ENCODE measurements at places on chromosomes 3 and 15.

GRCh38 chr3:42020684-42021307 is 58.9 kb upstream of the ULK4 start:
- peak; percentile 74 for DNase-seq

DNA sequence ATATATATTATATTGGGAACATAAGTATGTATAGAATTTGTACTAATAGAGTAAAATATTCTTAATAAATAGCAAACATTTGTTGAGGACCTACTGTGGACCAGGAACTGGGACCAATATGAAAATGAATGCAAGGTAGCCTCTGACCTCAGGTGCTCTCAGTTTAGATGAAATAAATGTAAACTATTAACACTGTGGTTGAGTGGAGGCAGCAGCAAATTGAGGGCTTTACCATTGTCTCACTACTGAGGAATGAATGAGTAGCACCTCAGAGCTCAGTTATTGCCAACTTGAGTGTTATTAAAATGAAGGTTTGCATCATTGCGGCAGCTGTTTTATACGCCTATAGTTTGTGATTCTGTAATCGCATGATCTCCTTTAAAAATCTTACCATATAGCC is 90.9 kb upstream of the CGNL1 start:
- DNase-seq, result no peak

DNA sequence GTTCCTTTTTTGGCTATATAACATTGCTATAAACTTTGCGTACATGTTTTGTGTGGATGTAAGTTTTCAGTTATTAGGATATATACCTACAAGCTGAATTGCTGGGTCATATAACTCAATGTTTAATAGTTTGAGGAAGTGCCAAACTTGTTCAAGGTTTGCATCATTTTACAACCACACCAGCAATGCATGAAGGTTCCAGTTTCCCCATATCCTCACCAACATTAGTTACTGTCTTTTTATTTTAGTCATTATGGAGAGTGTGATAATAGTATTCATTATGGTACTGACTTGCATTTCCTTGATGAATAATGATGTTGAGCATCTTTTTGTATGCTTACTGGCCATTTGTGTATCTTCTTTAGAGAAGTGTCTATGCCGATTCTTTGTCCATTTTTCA is 112.3 kb downstream of the NR1I2 start:
- DNase-seq, result no peak

DNA sequence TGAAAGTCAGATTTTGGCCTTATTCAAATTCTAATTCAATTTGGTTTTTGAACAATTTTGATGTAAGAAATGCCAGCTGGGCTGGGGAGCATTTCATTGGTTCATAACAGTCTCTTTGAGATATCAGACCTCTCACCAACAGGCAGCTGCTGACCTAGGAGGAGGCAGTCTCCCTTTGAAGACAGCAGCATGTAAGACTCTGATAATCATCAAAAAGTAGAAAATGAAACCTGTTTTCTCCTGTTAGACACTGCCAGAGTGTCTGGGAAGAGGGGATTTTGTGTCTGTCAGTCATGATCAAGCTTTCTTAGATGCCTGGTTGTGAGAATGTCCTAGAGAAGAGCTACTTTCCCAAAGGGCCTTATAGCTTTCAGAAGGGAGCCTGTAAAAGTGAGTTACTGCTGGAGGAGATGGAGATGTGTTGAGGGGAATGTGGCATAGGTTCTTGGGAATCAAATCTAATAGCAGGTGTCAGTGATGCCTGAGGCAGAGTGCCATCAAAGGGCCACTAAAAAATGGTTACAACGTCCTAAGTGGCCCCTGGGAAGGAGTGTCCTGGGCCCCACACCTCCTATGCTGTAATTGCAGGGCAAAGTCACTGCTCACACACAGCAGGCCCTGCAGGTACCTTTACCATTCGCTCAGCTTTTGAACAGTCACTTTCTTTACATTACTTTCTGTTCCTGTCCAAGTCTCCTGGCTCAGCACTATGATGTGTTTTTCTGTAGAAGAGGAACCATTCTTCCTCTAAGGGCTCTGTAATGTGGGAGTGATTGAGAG is 43.1 kb downstream of the FSTL1 start:
- no peak for DNase-seq

DNA sequence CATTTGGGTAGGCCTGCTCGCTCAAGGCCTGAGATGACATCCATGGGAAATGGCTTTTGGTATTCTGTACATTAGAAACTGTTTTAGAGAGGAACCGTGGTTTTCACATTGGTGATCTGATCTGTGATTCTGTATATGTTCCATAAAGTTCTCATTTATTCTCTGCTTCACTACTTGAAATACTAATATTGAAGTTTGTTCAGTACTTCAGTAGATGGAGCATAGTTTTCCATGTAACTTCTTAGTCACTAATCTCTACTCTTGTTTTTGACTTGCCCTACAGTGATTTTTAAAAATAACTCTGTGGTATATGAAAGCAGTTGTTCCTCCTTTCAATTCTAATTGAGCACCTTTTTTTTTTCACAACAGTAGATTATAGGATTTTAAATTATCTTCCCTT is 66.5 kb downstream of the MBNL1 start:
- no peak for DNase-seq

- peak; percentile 77 for DNase-seq
Observed at GRCh38 chr3:63791974-63792373, 27.1 kb upstream of the C3orf49 start.

- peak; percentile 75 for DNase-seq
Observed at GRCh38 chr15:89760303-89761008, 9.4 kb upstream of the MESP1 start.

GRCh38 chr15:66071921-66072295 is 181.6 kb downstream of the MEGF11 start:
- peak; percentile 3 for DNase-seq

- no peak for DNase-seq
Observed at GRCh38 chr3:165874663-165875489, 37.7 kb upstream of the BCHE start.

- DNase-seq, result peak; percentile 76
Observed at GRCh38 chr15:62874959-62875625, 167.5 kb upstream of the TPM1 start.

- no peak for DNase-seq
Observed at GRCh38 chr15:40465939-40466338, 4.8 kb upstream of the CHST14 start.

DNA sequence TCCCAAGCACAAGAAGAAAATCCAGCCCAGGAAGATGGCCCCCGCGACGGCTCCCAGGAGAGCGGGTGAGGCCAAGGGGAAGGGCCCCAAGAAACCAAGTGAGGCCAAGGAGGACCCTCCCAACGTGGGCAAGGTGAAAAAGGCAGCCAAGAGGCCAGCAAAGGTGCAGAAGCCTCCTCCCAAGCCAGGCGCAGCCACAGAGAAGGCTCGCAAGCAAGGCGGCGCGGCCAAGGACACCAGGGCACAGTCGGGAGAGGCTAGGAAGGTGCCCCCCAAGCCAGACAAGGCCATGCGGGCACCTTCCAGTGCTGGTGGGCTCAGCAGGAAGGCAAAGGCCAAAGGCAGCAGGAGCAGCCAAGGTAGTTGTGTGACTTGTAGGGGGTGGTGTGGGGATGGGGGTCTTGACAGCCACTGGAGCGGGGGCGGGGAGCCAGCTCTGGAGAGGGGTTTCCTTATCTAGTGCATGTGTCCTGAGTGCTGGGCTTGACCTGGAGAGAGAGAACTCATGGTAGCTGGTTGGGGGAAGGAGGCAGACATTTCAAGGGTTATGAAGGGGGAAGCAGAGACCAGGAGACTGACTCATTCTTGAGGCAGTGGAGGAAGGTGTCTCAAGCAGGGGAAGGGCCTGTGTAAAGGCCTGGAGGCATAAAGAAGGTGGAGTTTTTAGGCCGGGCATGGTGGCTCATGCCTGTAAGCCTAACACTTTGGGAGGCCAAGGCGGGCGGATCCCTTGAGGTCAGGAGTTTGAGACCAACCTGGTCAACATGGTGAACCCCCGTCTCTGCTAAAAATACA is 6.2 kb downstream of the H1-8 start:
- no peak for DNase-seq

DNA sequence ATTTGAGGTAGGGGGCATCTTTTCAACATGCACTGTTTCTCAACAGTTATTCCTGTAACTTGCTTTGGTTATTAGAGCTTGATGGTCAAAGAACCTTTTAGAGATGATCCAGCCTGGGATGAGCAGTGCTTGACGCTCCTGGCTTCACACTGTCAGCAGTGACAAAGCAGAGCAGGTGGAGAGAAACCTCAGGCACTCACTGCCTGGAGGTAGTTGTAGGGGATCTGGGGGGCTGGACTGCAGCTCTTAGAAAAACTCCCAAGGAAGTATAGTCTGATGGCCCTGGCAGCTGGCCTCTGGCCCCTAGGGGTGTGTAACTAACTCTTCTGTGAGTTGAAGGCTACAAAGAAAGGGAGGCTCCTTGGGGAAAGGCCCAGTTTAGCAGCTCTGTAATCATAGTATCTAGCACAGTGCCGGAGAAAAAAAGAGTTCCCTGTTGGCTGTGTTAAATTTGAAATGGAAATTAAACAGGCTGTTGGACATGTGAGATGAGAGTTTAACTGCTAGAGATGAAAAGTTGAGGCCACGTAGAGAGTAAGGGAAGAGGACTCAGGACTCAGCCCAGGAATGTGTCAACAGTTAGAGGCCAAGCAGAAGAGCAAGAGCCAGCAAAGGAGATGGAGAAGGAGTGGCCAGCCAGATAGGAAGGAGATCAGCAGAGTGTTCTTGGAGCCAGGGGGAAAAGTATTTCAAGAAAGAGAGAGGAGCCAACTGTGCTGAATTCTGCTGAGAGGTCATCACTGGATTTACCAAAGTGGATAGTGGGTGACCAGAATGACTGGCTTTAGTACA is 14.2 kb downstream of the OXNAD1 start:
- DNase-seq, result peak; percentile 44

DNA sequence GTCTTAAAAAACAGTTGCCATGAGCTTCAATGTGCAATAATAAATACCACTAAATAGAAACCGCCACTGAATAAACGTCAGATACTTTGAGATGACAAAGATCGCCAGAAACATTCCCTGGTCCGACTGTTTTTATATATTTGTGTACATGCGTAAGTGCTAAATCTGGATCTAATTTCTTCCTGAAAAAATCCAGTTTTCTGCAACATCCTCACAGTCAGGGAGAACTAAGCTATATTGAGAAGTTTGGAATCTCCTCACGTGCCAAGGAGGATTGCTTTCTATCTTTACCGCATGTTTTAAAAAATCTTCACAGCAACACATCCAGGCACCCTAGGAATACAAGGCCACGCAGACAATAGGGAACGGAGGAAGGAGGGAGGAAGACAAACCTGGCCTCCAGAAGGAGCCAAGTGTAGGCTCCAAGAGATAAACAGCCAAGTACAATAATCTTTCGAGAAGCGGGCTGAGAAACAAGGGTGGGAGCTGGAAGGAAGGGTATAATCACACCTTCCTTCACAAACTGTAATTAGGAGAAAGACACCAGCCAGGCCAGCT is 5.7 kb downstream of the VGLL4 start:
- peak; percentile 81 for DNase-seq

DNA sequence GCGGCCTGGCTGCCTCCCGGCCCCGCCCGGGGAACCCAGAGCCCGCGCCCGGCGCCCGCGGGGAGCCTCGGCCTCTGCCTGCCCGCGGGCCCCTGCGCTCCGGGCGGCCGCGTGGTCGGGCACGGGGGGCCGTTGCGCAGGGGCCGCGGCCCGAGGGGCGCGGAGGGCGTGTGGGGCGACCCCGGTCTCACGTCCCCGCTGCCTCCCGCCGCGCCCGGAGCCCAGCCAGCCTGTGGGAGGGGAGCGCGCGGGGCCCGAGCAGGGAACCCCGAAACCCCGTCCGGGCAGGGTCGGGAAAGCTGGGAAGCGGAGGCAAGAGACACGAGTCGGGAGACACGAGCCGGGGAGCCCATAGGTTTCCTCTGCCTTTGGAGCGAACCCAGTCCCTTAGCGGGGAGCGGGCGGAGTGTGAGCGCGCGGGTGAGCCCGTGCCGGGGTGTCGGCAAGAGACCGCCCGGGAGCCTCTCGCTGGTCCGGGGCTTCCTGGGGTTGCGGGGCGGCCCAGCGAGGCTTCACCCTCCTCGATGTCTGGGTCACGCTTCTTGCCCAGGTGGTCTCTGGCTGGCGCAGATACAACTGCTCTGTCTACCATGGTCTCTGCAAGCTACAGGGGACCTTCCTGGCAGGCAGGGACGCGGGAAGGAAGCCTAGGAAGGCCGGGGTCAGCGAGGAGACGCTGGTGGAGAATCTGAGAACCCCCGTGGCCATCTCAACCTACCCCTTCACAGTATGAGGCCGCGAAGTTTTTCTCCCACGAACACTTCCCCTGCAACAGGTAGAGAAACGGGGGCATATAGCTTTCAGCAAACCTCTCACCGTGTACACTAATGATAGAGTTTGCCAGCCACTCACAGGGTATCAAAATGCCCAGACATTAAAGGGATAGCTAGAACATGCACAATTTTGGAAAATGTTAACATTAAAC is 586 bp downstream of the LRRK1 start:
- no peak for DNase-seq

DNA sequence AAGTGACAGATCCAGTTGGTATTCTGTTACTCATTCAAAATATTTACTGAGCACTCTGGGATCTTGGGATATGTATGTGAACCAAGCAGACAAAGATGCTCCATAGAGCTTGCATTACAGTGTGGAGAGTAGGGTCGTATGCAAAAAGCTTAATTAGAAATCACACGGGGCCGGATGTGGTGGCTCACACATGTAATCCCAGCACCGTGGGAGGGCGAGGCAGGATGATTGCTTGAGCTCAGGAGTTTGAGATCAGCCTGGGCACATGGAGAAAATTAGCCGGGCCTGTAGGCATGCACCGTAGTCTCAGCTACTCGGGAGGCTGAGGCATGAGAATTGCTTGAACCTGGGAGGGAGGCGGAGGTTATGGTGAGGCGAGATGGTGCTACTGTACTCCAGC is 68.7 kb upstream of the MB21D2 start:
- DNase-seq, result no peak

DNA sequence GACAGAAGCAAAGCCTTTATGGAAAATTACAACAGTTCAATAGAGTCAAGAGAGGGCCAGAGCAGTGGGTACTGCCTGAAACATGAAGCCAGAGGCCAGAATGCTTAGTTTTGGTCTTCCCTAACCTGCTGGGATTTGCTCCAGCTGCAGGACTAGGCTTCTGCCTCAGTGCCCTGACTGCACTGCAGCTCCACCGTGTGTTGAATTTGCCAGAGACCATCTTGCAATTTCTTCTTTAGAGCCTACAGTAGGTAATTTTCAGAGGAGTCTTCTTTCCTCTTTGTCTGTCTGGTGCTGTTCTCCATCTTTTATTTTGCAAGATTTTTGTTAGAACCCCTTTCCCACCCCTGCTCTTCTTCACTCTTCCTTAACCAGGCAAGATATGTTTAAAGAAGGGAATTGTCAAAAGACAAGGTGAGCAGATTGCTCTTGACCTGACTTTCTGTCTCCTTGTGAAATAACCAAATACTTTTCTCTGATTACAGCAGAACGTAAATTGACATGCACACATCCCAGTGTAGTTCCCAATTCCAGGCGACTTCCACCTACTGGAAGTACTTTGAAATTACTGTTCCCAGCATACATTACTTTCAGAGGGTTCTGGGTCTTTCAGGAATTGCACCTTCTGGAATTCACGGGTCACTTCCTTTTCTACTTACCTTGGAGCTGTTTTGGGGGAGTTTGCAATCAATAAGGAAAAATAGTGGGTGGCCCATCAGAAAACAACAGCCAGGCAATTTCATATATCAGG is 161.2 kb downstream of the MINAR1 start:
- peak; percentile 16 for DNase-seq

Measured in fibroblast of the aortic adventitia (primary cell).